ENCODE measurements at places on chromosomes 13 and 19.

DNA sequence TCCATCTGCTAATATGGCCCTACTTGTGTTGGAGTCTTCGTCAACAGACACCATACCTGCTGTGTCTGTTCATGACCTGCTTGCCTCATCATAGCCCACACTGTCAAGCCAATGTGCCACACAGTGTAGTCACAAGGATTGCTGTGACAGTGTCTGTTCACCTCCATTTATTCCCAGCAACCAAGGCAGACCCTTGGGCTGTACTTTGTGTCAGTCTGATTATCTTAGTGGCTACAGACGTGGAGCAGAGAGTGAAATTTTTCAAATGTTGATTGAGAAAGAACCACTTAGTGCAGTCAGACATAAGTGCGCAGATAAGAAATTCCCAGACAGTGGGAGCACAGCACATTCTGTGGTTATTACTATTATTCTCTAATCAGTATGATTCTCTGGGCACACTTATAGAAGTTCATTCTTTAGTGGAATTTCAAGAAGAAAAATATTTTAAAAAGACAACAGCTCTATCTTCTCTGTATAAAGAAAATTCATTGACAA lies 184.6 kb downstream of the GPC6 start:
- no peak for DNase-seq

- no peak for DNase-seq
Measured at GRCh38 chr13:110408286-110408685, 101.2 kb downstream of the COL4A2 start.

- DNase-seq, result peak; percentile 52
Measured at GRCh38 chr19:11963566-11964355, 1.1 kb upstream of the ZNF763 start.

DNA sequence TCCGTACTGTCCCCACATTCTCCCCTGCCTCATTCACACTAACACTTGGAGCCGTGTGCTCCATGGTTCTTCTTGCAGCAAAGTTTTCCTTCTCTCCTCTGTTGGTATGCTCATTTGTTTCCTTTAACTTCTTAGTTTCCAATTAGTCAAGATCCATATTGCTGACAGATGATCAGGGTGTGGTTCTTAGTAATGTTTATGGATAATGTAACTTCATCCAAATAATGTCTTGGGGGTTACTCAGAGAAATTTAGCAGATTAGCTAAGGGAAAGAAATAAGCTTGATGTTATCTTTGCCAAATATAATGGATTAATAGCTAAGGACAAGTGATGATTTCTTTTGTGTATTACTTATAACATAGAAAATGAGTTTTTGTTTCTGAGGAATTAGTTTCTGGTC lies 174.4 kb downstream of the NUFIP1 start:
- DNase-seq, result no peak

GRCh38 chr19:710767-711166 lies 2.0 kb downstream of the PALM start:
- DNase-seq, result no peak

DNA sequence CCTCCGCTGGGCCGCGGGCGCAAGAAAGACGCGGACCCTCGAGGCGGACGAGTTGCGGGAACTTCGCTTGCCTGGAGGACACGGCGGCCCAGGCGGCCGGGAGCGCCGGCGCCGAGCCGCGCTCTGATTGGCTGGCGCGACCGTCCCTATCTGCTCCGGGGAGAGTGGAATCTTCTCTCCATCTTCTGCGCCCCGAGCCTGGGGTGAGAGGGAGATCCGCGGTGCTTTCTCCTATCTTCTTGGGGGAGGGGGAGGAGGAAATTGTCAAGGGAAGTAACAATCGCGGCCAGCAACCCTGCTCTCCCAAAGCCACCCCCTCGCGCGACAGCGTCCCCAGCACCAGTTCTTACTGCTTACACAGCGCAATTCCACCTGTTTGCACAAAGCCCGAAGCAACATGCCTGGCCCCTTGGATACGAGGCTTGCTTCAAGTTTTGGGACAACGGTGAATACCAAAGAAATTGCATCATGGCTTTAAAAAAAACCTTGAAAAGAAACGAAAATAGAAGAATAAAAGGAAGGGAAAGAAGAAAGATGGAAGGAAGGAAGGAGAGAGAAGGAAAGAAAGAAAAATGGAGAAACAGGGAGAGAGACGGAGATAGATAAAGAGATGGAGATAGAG lies 4.8 kb downstream of the SOX21 start:
- DNase-seq, result no peak

GRCh38 chr13:73767747-73768315 lies 366.4 kb downstream of the KLF12 start:
- DNase-seq, result no peak

- no peak for DNase-seq
Measured at GRCh38 chr19:45138303-45138751, 22.5 kb downstream of the NKPD1 start.

DNA sequence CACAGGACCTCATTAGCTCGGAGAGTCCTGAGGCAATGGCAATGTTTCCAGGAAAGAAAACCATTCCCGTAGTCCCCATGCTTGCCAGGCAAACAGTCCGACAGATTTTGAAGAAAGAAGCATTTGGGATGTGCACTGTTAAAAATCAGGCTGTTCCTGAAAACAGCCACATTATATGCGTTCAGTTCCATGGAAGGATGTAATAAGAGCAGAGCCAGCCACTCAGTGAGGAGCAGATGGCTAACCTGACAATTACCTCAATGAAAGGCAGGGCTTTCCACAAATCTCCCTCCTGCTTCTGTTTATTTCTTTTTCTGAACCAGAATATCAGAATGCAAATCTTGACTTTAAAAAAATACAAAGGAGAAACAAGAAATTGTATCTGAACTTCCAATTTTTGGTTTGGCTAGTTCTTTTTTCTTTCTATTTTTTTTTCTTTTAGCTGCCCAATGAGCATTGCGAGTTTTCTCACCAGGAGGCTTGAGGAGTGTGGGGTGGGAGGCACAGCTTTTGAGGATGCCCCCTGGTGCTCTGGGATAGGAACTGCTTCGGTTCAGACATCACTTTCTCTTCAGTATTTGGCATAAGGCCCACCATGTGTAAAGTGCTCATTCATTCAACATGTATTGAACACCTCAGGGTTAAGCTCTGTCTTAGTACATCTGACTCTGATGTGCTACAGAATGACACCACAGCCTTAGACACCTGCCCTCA lies 124.2 kb downstream of the TBC1D4 start:
- DNase-seq, result peak; percentile 25

GRCh38 chr19:46759817-46760333 lies 13.6 kb upstream of the STRN4 start:
- DNase-seq, result no peak

DNA sequence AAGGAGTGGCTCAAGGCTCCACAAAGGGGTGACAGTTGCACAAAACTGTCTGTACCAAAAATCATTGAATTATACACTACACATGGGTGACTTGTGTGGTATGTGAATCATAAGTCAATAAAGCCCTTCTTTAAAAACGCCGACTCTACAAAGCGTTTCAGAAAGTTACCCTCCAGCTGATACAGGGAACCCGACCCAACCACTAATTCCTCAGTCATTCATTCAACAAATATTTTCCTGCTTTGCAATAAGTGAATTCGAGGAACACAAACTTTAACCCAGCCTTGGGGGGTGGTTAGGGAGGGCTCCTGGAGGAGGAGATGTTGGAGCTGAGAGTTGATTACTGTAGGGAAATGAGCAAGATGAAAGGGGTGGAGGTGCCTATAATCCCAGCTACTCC lies 32.0 kb downstream of the LTBP4 start:
- no peak for DNase-seq

DNA sequence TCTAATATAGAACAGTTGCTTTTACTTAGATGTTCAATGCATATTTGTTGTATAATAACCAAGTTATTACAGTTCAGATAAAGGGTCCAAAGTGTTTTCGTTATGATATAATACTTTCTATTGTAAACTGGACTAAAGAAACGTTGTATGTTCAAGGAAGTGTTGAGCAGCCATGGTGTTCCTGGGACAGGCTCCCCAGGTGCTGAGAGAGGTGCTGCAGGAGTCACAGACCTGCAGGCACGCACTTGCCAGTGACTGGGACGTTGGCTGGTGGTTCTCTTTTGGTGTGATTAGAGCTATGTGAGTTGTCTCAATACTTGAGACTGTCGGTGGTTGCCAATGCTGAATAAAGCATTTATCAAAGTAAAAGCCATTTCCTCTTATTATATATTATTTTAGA lies 9.5 kb downstream of the ING1 start:
- no peak for DNase-seq

DNA sequence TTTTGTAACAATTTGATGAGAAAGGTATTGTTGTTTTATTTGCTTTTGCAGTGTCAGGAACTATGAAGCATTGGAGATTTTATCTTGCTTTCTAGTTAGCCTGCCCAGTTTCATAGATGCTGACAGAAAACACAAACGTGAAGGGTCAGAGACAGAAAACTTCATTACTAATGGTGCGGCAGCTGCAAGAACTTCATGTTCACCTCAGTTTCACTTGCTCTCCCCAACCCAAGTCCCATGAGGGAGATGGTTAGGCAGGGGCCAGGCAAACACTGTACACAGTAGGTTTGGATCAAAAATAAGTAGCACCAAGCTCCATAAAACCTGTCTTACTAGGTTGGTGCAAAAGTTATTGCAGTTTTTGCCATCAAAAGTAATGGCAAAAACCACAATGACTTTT lies 550.2 kb upstream of the MIR17HG start:
- DNase-seq, result no peak

GRCh38 chr19:30448386-30449077 lies 76.3 kb downstream of the ZNF536 start:
- no peak for DNase-seq

DNA sequence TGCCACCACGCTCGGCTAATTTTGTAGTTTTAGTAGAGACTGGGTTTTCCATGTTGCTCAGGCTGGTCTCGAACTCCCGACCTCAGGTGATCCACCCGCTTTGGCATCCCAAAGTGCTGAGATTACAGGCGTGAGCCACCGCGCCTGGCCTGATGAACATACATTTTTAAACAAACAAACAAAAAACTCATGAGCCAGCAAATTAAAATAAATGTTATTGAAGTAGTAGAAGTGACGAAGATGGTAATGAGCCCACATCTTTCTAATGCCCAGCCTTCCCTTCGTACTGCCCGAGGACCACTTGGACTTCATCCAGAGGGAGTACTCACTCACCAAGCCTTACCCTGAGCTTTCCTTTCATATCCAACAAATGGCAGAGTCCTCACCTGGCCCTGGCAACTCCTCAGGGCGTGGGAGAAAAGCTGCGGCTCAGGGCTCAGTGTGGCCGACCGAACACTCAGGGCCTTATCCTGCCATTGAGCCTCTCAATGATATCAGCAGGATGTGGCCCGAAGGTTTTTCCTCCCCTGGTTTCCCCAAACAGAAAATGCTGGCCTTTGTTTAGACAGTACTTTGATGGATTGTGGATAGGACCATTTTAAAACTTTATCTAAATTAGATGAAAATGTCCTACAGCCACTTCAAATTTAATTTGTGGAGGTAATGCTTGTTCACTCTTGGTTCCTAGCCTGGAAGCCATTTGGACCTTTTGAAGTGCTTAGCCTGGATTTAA lies 22.8 kb upstream of the ABCC4 start:
- no peak for DNase-seq

GRCh38 chr19:19110410-19111135 lies 27.7 kb downstream of the TMEM161A start:
- no peak for DNase-seq

GRCh38 chr13:66618702-66619101 lies 611.4 kb downstream of the PCDH9 start:
- no peak for DNase-seq

DNA sequence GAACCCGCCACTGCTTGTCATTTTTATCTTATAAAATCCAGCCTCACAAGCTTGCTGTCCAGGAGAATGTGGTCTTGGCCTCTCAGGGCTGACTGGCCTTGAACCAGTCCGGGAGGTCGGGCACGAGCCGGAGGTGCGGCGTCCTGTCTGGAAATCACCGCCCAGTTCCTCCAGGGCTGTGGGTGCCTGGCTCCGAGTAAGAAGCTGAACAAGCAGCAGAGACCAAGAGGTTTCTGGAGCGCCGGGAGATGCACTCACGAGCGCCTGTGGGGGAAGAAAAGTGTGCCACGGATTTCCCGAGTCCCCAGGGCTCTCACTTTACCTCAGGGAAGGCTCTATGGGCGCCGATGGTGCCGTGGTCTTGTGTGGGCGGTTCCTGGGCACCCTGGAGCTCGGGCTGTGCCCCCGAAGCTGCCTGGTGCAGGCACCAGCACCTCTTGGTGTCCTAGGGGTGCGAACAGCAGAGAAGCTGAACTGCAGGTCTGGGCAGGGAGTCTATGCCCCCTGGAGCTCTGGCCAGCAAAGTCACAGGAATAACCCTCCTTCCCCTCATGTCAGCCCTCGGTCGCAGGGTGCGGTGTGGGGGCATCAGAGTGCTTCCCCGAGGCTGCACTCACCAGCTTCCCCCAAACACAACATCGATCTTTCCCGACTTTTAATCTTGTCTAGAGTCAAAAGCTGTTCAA lies 50.0 kb downstream of the GAS6 start:
- DNase-seq, result no peak

- no peak for DNase-seq
Measured at GRCh38 chr19:54938906-54939305, 8.4 kb downstream of the NLRP7 start.

Measured in frontal cortex (tissue), 4 donors.